ENCODE measurements at places on chromosomes 7 and 10.

DNA sequence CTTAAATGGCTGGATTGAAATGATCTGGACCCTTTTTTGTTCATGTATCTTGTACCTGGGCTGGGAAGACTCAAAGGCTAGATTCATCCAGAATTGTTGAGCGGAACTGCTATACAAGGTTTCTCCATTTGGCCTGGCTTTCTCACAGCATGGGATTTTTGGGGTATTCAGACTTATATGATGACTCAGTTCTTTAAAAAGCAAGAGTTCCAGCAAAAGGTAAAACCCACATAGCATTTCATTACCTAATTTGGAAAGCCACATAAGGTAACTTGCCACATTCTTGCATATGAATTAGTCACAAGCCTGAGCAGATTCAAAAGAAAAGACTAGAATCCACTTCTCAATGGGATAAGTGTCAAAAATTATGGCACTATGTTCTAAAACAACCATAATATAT is 137.4 kb downstream of the HGF start:
- DNase-seq: no peak

DNA sequence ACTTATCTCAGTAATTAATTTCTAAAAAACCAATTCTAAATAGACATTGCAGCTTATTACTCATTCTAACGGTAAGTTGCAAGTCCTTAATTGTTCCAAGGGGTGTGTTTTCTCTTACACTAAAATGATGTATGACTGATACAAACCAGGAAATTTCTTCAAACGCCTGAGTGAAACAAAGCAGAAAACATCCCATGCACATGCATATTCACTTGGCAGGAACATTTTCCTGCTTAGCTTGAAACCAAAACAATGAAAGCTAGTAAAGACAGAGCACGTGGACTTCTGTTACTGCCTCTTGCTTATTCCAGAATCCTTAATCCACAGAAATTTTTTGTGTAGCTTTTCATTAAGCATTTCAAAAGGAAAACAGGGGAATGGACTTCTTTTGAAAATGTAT is 187.7 kb downstream of the MTERF1 start:
- peak; percentile 27 for DNase-seq

GRCh38 chr10:133335246-133336117 is 1.2 kb downstream of the CALY start:
- DNase-seq: peak; percentile 57

DNA sequence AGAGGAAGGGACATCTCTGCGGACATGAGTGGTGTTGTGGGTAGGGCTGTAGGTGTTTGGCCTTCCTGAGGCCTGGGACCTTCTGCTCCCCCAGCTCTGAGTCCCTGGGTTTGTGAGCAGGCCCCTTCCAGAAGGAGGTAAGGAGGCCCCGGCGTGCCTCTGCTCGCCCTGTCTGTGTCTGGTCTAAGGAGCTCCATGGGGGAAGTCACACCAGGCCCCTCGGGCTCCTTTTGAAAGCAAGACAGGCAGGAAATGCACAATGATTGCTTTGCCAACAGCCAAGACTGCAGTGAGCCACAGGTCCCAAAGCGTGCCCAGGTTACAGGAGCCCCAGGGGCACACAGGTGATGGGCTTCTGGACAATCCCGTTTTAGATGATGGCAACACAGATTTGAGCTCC is 89.5 kb downstream of the FAM53B start:
- no peak for DNase-seq

DNA sequence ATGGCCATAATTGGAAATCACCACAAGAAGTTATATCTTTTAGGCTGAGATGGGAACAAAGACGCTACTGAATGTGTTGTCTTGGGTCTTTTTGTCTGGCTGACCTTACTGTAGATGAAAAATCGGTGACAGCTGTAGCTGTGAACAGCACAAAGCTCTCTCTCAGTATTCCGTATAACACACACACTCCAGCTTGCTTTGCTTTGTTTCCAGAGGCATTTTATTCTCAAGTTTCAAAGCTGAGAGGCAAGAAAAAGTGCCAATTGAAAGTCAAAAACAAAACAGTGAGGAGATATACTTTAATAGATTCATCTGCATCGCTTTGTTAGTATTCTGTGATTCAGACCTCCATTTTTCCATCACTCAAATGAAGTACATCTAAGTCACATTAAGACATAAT is 39.6 kb upstream of the CABCOCO1 start:
- DNase-seq: no peak

GRCh38 chr10:129896136-129896859 is 67.8 kb downstream of the EBF3 start:
- DNase-seq: no peak

- no peak for DNase-seq
These were observed 43.6 kb upstream of the GATAD1 start for GRCh38 chr7:92403760-92404074.

- DNase-seq: peak; percentile 62
These were observed 17.2 kb downstream of the STAMBPL1 start for GRCh38 chr10:88896994-88897853.

- DNase-seq: peak; percentile 59
These were observed 40.7 kb downstream of the KMT2C start for GRCh38 chr7:152395112-152395511.
